Epithelial cell of proximal tubule (primary cell): ENCODE measurements at places on chromosomes 2 and 18.
A peak's percentile ranks its signal among the peaks of the same experiment; 100 is the strongest.

DNA sequence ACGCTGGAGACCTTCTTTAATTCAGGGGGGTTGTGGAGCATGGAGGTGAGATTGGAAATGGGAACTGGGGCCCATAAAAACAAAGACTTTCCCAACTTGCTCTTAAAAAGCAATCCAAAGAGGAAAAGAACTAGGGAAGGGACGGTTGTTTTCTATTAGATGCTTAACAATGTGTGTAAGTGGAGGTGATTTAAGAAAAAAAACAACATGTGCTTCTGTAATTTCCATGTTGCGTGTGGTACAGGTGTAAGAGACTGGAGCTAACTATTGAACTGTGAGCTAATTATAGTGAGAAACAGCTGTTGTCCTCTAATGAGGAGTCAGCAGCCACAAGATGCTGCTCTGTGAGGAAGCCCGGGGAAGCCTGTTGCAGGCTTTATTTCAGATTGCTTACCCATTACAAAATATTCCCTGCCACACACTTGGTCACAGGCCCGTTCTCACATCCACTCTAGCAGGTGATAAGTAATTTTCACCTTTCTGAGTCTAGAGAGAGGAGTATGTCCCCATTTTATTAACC, 280.6 kb upstream of the PARD3B start:
- DNase-seq, result no peak

DNA sequence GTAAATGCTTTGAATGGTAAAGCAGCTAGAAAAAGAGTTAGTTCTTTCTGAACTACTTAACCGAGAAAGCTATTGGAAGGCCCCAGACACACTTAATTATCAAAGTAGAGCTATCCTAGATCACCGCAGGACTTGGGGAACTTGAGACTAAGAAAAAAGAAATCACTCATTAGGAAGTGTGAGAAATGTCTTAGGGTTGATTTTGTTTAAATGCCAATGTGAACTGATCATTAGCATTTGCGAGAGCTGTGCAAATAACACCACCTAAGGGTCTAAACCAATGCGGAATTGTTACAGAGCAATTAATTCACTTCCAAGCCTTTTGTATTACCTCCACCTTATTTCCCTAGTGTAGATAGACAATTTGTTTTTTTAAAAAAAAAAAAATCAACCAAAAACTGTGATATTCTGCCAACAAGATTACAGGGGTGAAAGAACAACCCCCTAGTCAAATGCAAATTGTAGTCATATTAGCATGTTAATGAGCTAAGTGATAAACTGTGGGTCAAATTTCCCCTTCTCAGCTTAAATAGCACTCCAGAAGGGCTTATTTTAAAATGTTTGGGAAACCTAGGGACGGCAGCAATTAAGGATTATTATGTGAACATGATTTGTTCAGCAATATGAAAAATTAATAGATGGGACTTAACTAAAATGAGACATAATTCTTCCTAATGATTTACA, 246.2 kb upstream of the STON1 start:
- DNase-seq, result no peak

GRCh38 chr2:172429301-172429968, 2.0 kb downstream of the ITGA6 start:
- no peak for DNase-seq

DNA sequence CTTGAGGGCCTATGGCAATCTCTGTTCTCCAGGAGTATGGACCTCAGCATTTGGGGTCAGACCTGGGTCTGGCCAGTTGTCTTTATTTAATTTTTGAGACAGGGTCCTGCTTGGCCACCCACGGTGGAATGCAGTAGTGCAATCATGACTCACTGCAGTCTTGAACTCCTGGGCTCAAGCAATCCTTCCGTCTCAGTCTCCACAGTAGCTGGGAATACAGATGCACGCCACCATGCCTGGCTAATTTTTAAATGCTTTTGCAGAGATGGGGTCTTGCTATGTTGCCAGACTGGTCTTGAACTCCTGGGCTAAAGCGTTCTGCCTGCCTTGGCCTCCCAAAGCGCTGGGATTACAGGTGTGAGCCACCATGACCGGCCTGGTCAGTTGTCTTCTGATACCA, 46.4 kb upstream of the INHBB start:
- no peak for DNase-seq

DNA sequence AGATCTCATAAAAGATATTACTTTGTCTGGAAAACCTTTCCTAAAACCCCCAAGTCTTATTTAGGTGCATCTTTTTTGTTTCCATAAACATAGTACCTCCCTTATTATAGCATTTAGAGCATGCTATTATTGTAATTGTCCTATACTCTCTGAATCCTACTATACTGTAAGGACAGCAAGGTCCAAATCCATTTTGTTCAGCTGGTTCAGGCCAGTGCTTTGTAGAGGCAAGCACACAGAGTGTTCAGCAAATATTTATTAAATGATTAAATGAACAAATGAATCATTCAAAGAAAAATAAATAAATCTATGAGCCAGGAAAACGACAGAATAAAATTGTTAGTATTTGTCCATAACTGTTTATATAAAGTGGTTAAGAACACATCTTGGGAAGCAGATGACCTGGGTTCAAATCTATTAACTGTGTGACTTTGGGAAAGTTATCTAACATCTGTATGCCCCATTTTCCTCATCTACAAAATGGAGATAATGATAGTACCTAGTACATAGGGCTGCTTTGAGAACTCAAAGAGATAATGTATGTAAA, 86.0 kb downstream of the COL3A1 start:
- no peak for DNase-seq

DNA sequence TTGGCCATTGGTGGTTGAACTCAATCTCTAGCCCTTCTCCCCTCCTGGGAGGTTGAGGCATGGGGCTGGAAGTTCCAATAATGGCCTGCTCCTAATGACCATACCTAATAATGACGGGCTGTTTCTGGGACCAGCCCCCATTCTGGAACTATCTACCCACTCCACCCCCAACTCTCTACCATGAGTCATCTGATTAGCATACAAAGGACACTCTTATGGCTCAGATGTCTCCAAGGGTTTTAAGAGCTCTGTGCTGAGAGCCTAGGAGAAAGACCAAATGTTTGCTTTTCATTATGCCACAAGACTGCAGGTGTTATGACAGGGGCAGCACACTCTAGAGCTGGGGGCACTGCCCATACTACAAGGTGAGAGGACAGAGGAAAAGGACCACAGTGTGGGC, 137.0 kb upstream of the NCKAP5 start:
- no peak for DNase-seq

DNA sequence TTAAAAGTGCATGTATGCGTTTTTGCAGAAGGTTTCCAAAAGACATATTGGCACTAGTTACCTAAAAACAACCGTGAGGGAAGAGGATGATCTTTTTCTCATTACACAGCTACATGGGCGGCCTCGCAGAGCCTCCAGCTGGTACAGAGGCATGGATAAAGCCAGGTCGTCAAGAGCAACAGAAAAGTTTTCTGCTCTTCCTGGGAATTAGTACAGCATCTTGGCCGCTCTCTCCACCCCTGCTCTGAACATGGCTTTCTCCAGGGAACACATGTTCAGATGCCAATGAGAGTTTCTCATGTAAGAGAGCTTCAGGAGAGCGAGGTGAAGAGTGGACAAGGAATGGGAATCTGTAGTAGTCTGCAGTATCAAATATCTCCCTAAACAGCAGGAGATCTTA, 108.4 kb downstream of the ZEB2 start:
- DNase-seq, result no peak

- peak; percentile 16 for DNase-seq
Measured at GRCh38 chr2:110157153-110157793, 41.7 kb upstream of the MALL start.

- no peak for DNase-seq
Measured at GRCh38 chr2:163173591-163173990, 335.0 kb upstream of the KCNH7 start.

DNA sequence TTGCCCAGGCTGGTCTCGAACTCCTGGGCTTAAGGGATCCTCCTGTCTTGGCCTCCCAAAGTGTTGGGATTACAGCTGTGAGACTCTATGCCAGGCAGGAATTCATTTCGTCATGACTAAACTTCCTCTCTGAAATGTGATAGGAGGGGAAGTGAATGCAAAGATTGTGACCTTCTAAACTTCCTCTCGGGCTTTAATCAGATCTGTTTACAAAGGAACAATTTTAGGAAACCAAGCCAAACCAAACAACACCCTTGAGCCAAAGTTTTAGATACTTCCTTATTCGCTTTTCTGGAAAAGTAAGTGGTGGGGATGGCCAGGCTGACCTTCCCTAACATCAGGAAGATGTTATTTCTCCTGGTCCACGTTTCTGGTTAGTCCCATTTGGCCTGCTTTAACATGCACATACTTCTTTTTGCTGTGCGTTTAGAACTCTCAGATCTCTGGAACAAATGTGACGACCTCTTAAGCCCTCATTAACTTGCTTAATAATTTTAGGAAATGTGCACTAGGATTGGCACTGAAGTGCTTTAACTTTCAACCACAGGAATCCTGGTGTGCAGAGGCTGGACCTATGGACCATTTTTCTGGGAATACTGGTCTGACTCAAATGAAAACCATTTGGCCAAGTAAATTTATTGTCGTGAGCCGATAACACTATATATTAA, 33.2 kb upstream of the YES1 start:
- no peak for DNase-seq

- DNase-seq, result no peak
Measured at GRCh38 chr2:204039298-204039838, 102.8 kb downstream of the ICOS start.
